ENCODE measurements at places on chromosomes 1 and 21.

- DNase-seq: no peak
Observed at GRCh38 chr1:238991765-238992495, 394.4 kb upstream of the CHRM3 start.

DNA sequence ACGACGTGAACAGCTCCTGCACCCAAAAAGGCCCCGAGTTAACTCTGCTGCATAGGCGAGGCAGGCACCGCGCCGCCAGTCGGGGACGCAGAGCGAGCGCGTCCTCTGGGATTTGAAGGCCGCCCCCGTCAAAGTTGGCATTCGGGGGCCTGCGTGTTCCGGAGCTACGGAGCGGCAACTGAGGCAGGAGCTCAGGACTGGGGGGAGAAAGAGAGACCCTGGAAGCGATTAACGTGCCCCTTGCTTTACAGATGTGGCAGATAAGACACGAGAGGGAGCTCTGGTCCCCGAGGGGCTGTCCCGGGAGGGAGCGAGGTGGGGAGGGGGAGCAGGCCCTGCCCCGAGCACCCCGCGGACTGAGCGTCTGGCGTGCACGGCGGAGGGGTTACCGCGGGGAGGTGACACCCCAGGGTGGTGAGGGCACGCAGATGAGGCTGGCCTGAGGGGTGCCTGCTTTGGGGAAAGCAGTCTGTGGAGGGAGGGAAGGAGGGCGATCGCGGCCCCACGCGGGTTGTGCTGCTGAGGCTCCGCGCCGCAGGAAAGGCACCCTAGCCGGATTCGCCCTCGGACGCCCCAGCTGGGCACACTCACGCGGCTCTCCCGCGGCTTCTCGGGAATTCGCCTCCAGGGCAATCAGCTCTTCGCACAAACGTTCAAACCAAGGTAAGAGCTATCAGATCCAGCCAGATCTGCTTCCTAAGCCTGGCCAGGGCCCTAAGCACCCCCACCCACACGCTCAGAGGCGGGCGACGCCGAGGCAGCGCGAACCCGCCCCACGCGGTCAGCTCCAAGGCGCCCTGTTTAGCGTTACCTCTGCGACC, 26.5 kb downstream of the ACTA1 start:
- no peak for DNase-seq

DNA sequence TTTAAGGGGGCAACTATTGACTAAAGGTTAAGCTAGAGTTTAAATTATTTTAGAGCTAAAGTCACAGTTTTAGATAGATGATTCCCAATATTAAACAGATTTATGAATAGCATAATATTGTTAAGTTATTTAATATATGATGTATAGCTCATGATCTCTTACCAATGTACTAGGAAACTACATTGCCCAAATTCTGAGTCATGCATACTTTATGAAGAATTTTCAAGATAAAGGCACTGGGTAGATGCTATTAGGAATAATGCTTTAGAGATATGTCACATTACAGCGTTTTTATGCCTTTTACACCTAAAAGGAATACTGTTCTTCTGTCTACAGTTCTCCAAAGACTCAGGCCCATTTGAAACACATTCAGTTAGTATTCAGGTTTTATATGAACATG, 215.1 kb downstream of the NCAM2 start:
- DNase-seq: no peak

DNA sequence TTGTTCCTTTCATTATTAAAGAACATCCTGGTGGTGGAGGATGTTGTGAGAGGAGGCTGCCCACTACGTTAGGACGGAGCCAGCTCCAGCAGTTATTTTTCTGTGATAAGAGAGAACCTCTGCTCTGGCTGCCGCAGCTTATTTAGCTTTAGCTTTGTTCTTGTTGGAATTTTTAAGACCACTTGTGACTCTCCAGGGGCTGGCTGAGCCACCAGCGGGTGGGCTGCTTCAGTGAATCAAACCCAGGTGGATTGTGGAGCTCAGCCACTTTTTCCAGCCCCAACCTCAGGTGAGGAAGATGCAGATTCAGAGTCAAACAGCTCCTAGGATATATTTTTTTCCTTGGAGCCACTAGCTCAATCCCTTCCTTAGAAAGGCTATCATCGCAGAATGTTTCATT, 83.1 kb upstream of the CTTNBP2NL start:
- DNase-seq: no peak

DNA sequence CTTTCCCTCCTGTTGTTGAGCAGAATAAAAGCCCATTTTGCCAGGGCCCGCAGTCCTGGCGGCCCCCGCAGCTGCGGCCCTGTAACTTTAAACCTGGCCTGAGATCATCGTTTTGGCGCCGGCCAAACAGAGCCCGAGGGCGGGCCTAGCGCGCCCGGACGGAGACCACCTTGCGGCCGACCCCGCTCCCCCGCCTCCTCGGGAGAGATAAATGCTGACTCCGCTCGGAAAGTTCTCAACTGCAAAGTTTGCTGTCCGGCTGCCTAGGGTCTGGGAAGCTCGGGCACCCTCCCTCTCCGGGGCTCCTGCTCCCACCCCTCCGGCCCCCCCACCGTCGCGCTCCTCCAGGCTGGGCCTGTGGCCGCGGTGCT, at the start of gene PDPN:
Gene PDPN (plus strand): TSS at position 238 of the 371 bp plus-strand sequence. CDS start 202 bp downstream, outside the sequence.
- no peak for DNase-seq

DNA sequence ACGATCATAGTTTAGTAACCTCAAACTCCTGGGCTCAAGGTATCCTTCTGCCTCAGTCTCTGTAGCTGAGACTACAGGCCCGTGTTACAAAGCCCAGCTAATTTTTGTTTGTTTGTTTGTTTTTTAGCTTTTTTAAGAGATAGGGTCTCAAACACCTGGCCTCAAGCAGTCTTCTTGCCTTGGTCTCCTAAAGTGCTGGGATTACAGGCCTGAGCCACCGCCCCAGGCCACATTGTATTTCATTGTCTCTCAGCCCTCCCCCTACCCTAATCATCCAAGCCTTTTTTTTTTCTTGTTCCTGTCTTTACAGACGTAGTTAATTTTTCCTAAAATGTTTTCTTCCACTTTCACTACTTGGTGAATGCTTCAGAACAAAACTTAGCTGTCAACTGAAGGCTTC, 5.4 kb downstream of the CDC7 start:
- DNase-seq: no peak

DNA sequence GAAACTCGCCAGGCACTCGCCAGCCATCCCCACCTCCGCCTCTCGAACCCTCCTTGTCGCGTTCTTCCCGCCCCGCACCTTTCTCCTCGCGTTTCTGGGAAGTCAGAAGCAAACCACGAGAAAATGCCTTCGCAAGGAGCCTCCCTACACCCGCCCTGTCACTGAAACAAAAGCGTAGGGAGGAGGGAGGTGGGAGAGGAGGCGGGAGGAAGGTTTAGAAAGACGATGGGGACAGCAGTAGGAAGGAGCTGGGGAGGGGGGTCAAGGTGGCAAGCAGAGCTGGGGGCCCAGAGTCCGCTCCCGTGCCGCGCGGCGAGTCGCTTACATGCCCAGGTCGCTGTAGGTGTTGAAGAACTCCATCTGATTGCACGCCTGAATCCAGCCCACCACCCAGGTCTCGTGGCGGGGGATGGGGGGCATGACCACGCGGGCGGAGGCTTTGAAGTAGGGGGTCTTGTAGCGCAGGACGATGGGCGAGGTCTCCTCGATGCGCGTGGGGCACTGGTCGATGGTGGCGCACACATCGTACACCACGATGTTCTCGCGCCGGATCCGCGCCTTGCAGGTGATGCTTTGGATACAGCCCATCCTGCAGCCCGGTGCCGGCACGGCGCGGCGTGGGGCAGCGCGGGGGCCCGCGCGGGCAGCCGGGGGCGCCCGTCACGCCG, 1.0 kb downstream of the FAM78B start:
- no peak for DNase-seq

GRCh38 chr1:228782662-228783417, 47.6 kb downstream of the RHOU start:
- DNase-seq: no peak

DNA sequence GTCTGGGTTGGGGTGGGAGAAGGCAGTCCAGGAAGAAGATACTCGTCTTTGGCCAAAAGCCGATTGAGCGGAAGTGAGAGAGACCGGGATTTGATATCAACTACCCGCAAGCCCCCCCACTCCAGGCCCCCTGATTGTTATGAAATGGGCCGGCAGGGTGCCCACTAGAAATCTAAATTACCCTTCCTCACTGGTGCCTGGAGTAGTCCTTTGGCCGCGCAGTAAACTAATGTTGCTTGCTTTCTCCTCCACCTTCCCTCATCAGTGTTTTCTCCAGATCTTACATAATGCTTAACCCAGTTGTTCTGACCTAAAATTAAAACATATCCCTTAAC, 119.2 kb upstream of the BARHL2 start:
- no peak for DNase-seq

- DNase-seq: no peak
Observed at GRCh38 chr1:2320760-2321667, 70.3 kb downstream of the MORN1 start.
